ENCODE measurements at places on chromosomes 6 and 20.

- DNase-seq, result no peak
Observed at GRCh38 chr20:61537239-61538182, 285.4 kb downstream of the CDH4 start.

DNA sequence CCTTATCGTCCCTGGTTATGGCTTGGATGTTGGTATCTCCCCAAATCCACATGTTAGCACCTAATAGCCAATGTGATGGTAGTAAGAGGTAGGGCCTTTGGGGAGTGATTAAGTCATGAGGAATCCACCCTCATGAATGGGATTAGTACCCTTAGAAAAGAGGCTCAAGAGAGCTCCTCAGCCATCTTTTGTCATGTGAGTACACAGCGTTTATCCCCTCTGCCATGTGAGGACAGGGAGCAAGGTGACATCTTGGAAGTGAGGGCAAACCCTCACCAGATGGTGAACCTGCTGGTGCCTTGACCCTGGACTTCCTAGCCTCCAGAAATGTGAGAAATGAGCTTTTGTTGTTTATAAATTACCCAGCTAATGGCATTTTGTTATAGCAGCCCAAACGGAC is 16.1 kb upstream of the SIRPB2 start:
- DNase-seq, result no peak

- no peak for DNase-seq
Observed at GRCh38 chr6:130202782-130203181, 20.0 kb downstream of the SAMD3 start.

DNA sequence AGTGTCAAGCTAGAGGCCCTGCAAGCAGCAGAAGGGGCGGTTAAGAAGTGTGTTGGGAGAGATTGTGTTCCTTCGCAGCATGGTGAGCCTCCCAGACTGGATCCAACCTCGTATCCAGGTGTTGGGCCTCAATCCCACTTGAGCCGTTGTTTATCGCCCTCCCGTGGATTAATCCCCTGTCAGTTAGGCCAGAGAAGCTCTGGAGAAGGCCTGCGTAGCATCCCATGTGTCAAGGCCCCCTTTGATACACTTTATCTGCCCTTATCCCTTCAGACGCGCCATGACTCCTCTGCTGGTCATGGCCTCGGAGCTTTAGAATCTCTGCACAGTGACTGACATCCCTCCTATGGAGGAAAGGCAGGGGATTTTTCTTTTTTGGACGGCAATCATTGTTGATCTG is 181.0 kb downstream of the ZFP64 start:
- DNase-seq, result no peak

DNA sequence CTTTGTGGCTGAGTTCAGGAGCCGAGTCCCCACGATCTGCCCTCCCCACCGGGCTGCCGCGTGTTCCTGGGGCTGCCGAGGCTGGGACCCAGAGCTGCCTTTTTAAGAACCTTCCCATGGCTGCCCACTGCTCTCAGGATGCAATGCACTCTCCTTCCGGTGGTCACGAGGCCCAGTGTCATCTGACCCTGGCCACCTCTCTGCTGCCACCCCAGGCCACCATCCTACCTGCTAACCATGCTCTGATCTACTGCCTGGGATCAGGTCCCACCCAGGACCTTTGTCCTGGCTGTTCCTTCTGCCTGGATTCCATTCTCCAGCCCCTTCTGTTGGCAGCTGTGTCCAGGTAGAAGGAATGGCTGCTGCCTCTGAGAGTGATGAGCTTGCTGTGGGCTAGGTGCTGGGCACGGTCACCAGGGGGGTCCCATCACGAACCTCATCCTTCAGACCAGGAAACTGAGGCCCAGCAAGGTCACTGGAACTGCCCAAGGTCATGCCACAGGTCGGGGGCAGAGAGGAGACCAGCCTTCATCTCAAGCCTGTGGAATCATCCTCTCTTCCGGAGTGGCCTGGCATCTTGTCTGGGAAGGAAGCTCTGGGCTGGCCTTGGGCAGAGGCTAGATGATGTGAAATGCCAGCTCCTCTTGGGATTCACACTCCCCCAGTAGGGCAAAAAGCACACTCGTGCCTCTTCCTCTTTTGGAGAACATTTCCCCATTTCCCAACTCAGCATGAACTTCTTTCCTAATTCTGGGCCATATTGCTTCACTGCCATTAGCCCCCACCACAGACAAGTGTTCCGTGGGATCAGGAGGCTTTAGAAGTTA is 20.5 kb downstream of the PCK1 start:
- DNase-seq, result no peak

GRCh38 chr6:156741287-156742073 is 35.7 kb upstream of the ARID1B start:
- no peak for DNase-seq

- DNase-seq, result peak; percentile 29
Observed at GRCh38 chr20:35991142-35991771, 22.9 kb downstream of the CNBD2 start.

DNA sequence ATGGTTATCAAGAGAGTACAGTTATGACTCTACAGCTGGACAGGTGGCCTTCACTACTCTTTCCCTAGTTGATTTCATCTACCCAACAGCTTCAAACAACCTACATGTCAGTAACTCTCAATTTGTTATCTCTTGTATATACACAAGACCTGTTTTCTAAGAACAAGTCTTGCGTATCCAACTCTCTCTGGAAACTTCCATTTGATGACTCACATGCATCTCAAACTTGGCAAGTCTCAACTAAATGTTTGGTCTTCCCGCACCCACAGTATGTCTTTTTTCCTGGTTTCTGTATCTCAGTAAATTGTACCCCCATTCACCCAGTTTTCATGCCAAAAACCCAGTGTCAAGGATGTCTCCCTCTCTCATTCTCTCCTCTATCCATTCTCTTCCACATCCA is 97.7 kb downstream of the BTBD9 start:
- no peak for DNase-seq

- DNase-seq, result no peak
Observed at GRCh38 chr20:37669773-37670236, 24.0 kb upstream of the CTNNBL1 start.

- DNase-seq, result no peak
Observed at GRCh38 chr6:120675886-120676285, 658.4 kb downstream of the TBC1D32 start.

- DNase-seq, result peak; percentile 74
Observed at GRCh38 chr6:28648035-28648877, 122.6 kb downstream of the GPX5 start.

DNA sequence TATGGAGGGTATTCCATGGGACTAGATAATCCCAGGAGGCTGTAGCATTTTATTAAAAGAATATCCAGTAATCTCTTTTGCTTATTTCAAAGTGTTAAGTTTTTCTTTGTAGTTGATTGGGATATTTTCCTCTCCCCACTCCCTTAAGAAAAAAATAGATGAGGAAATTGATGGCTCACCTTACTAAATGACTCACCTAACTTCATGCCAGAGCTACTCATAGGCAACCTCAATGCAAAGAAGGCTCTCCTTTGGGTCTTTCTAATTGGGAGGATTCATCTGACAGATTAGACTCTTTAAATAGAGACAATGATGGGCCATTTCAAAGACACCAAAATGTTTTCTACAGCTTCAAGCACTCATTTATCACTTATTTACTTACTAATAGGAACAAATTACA is 528.5 kb upstream of the BTBD3 start:
- no peak for DNase-seq

GRCh38 chr20:61620174-61620573 is 368.1 kb downstream of the CDH4 start:
- DNase-seq, result no peak

GRCh38 chr6:87251225-87251624 is 71.2 kb upstream of the SMIM8 start:
- DNase-seq, result no peak

GRCh38 chr20:38420388-38421085 is 14.6 kb downstream of the SNHG17 start:
- no peak for DNase-seq

DNA sequence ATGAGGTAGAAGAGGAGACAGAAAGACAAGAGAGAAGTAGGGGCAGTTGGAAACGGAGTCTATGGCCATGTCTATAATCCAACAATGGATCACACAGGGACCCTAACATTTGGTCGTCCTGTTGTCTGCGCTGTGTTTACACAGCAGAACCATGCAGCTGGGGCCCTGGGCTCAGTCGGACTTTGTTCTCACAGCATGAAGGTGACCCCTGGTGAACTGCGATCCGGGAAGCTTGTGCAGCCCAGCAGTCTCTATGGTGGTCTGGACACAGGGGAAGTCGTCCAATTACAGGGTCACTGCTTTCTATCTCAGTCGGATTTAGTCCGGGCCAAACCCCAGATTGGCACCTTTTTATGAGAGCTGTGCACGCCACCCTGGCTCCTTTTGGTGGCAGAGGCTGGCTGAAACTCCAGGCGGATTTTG is 153.6 kb downstream of the FOXA2 start:
- no peak for DNase-seq

GRCh38 chr6:48817333-48818051 is 645.6 kb downstream of the MMUT start:
- no peak for DNase-seq

DNA sequence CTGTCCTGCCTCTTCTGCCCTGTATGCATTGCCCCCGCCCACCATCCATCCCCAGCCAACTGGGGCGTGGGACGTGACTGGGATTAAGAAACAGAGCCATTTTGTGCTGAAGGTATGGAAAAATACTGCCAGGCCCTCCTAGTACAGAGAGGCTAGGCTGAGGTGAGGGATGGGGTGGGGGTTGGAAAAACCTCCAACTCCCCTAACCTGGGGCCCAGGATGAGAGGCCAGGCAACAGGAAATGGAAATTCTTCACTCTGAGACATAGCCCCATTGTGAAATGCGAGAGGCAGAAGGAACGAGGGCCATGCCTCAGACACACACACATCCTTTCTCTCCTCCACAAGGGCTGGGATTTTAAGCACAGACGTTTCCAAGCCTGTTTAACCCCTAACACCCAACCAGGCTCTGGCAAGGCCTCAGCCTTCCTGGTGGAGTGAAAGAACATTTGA is 19.9 kb downstream of the KCNK5 start:
- no peak for DNase-seq

GRCh38 chr6:155341130-155341828 is 27.0 kb upstream of the TFB1M start:
- no peak for DNase-seq

DNA sequence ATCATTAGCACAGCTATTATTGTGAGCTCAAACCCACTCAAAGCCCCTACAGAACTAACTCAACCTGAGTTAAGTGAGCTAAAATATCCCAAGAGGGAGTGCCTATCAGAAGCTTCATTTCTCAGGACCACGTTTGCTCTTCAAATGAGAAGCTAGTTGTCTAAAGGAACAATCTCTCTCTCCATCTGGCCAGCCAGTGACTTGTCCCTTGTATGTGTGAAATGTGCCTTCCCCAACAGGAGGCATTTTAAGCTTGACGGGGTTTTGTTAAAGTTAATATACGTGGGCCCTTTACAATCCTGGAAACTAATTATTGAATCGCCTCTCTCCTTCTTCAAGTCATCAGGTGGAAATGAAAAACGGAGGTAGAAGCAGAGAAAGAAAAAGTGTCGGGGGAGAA is 62.0 kb downstream of the TRERF1 start:
- DNase-seq, result no peak

DNA sequence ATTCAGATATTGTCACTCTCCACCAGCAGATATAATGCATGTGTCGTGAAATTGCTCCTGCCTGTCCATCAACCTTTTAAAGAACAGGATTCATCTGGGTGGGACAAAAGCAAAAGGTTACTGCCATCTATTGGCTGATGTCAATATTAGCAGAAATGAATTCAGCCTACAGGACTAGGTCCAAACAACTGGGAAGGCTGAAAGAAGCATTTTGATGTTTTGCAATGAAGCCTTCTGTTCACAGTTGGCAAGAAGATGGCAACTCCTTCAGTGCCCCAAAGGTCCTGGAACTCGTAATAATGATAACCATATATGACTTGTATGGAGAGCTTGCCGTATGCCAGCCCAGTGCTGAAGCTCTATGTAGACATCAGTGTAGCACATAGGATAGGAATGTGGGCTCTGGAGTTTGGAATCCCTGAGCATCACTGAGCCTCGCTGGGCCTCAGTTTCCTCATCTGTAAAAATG is 7.5 kb downstream of the BCAS1 start:
- no peak for DNase-seq

DNA sequence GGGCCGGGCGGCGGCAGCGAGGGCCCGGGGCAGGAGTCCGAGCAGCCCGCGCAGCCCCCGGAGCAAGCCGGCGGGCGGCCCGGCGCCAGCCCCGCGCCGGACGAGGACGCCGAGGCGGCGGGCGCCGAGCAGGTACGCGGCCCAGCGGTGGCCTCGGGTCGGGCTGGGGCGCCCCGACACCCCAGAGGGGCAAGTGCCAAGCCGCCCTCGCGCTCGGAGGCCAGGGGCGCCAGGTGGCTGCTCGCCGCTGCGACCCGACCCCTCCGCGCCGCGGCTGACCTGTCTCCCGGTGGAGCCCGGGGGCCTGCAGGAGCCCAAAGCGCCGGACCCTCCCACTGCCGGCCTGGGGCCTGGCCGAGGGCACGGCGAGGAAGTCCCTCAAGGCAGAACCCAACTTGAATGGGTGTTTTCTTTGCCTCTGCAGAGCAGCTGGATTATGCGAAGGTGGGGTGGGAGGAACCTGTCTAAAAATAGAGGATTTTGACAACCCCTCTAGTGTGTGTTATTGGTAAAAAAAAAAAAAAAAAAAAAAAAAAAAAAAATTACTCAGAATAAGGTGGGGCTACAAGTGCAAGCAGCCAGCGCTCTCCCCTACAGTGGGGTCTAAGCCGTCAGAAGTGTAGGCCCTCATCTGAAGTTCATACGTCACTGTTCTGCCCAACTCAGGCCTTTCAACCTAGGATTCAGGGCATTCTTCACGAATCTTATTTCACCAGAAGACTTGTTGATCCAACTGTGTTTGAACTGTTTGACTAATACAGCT is 609 bp downstream of the OGFRL1 start:
- peak; percentile 53 for DNase-seq

- no peak for DNase-seq
Observed at GRCh38 chr20:55935448-55936208, 69.7 kb downstream of the CBLN4 start.

- DNase-seq, result no peak
Observed at GRCh38 chr6:159890792-159891191, at the start of gene MAS1. MAS1 (plus strand) TSS chr6:159890988; CDS start chr6:159906956, 15,968 bp downstream.

DNA sequence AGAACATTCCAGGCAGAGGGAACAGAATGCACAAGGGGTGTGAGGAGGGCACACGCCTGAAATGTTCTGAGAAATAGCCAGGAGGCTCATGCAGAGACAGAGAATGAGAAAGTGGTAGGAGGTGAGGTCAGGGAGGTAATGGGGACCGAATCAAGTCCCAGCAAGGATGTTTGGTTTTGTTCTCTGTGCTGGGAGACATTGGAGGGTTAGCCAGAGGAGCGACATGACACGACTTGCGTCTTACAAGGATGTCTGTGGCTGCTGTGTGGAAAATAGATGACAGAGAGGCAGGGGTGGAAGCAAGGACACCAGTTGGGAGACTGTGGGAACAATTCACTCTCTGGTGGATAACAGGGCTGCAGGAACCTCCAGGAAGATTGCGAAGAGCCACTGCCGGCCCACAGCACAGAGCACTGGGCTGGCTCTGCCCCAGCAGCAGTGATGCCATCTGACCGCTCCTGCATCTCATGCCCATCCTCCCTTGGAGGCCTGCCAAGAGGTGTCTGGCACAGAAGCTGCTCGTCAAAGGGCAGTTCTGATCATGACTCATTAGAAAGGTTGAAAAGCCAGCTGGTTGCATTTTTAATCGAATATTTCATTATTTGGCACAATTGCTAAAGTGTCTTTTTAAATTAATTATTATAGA is 57.7 kb upstream of the CD83 start:
- no peak for DNase-seq
